ENCODE measurements at places on chromosomes 5 and 9.

DNA sequence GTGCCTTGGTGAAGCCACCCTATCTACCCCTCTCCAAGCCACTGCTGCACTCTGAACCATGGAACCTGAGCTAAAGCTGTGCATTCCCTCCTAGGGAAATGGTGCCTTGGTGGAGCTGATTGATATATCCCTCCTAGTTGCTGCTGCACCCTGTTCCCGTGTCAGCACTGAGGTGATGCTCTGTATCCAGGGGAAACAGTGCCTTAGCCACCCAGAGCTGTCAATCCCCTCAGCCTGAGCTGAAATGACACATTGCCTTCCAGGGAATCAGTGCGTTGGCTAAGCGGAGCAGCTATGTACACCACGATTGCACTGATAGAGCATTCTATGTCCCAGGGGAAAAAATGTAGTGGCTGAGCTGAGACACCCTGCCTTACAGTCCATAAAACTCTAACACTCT lies 257.0 kb downstream of the TMEM232 start:
- no peak for DNase-seq

- no peak for DNase-seq
Observed at GRCh38 chr5:10372726-10373709, 19.5 kb downstream of the MARCHF6 start.

GRCh38 chr5:148934895-148935400 lies 108.5 kb downstream of the ADRB2 start:
- DNase-seq: no peak

- DNase-seq: no peak
Observed at GRCh38 chr5:13188371-13188770, 756.1 kb downstream of the DNAH5 start.

- no peak for DNase-seq
Observed at GRCh38 chr9:108443019-108443633, 412.7 kb downstream of the ACTL7B start.

- DNase-seq: no peak
Observed at GRCh38 chr5:137001026-137001569, 498.0 kb downstream of the SPOCK1 start.

GRCh38 chr5:107435061-107435460 lies 235.7 kb downstream of the EFNA5 start:
- no peak for DNase-seq

DNA sequence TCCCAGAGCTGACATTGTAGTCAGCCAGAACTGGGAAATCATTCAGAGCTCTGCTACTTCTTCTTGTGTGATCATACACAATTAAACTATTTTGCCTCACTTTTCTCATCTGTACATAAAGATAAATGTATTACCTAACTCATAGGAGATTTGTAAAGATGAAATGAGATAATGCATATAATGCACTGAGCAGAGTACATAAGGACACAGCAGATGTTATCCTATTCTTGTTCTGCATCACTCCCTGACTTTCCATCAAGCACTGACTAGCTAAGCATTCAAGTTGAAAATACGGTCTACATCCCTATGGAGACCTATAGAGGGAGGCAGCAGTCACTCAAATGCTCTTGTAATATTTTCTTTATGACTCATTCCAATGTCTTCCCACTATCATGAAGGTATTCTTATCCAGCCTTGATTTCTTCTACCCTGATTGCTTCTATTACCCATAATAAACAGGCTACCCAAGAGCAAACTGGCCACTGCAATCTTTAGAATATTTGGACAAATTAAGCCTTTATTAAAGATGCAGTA lies 16.3 kb upstream of the PRR16 start:
- DNase-seq: no peak

GRCh38 chr9:133889584-133890301 lies 102.4 kb downstream of the VAV2 start:
- DNase-seq: no peak

GRCh38 chr5:39167141-39167971 lies 52.0 kb downstream of the FYB1 start:
- DNase-seq: no peak

DNA sequence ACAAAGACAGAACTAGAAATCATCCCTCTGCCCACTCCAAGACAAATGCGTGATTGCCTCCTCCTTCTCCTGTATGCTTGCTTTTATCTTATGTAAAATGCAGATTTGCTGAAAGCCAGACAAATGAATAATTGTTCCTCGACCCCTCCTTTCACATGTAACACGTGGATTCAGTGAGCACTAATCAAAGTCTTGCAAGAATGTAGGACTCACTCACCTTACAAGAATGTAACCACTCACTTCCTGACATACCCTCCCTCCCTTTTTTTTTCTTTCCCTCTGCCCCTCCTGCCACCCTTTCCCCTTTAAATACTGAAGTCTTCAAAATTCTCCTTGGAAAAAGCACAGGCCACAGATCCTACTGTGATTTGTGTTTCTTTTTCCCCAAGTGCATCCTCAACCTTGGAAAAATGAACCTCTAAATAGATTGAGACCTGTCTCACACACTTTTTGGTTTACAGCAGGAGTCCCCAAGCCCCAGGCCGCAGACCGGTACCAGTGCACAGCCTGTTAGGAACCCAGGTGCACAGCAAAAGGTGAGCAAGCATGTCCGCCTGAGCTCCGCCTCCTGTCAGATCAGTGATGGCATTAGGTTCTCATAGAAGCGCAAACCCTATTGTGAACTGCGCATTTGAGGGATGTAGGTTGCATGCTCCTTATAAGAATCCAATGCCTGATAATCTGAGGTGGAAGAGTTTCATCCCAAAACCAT lies 29.4 kb upstream of the HSD17B3 start:
- no peak for DNase-seq

GRCh38 chr9:77811832-77812231 lies 163.7 kb upstream of the GNA14 start:
- no peak for DNase-seq

GRCh38 chr5:66222455-66222854 lies 78.4 kb downstream of the SREK1 start:
- no peak for DNase-seq

DNA sequence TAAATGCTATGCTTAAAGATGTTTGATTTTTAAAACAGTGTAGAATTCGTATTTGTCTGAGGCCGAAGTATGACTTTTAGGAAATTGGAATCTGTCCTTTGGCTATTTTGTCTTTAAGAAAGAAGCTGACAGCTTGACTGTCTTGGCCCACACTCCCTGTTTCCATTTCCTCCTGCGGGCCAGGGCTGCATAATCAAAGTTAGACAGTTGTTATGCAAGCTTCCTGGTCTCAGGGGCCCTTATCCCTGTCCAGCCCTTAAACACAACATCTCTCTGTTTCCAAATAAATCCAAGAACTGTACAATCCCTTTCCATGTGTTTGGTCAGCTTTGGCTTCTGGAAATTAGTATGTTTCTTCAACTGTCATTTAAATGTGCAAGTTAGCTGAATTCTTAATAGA lies 54.6 kb upstream of the ECM2 start:
- no peak for DNase-seq

- no peak for DNase-seq
Observed at GRCh38 chr5:52468976-52469375, 318.7 kb upstream of the ITGA1 start.

DNA sequence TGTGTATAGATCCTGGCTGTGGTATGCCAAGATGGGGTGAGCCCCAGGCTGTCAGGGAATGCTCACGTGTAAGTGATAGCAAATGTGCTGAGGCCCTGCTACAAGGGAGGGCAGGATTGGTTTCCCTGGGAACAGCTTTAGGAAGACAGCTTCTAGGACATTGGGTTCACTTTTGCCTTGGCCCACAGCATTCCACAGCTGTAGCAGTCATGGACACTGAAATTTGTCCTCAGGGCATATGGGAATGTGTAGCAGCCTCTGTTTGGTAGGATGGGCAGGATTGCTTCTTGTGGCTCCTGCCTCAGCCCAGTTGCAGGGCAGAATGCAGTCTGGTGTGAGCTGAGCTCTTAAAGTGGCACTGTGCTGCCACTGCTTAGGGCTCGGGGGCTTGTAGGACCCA lies 1061.7 kb upstream of the WWC1 start:
- DNase-seq: no peak

GRCh38 chr5:620152-620551 lies 8.0 kb downstream of the CEP72 start:
- no peak for DNase-seq

DNA sequence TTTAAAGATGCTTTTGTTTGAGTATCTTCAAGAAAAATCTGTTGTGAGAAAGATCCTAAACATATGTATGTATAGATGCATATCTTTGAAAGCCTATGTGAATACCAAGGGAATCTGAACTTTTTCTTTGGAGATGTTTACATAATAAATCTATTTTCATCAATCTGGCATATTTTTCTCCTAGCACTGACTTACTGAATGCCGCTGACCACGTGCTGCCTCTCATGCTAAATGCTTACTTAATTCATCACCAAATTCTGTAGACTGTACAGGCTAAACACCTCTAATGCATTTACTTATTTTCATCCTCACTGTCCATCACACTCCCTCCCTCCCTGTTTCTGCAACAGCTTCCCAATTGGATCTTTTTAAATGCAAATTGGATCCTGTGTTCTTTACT lies 566.2 kb upstream of the WWC1 start:
- no peak for DNase-seq

DNA sequence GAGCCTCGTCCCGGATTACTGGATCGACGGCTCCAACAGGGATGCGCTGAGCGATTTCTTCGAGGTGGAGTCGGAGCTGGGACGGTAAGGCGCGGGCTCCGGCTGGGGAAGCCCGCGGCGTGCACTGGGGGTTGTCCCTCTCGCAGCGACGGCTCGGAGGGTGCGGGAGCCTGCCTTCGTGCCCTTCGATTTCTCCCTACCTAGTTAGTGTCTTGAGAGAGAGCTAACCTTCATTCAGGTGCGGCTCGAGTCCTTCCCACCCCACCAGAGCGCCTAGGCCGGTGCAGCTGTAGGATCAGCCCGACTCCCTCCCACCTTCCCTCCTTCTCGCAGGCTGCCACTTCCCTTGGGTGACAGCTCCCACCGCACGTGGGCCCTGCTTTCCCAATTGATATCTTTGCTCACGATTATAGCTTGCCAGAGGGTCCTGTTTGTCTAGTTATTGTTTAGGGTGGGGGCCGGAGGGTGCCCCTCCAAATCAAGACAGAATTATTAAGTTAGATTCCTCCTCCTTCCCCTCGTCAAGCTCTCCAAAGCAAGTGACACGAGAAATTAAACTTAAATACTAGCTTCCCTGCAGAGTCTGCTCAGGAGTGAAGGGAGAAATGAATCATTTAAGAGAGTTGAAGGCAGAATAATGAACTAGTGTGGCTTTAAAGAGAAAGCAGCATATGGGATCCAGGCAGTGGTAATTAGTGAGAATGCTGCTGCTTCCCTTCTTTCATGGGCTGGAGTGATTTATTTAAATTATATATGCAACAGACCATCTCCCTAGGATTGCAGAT lies 569 bp downstream of the CAMK4 start:
- DNase-seq: peak; percentile 20

DNA sequence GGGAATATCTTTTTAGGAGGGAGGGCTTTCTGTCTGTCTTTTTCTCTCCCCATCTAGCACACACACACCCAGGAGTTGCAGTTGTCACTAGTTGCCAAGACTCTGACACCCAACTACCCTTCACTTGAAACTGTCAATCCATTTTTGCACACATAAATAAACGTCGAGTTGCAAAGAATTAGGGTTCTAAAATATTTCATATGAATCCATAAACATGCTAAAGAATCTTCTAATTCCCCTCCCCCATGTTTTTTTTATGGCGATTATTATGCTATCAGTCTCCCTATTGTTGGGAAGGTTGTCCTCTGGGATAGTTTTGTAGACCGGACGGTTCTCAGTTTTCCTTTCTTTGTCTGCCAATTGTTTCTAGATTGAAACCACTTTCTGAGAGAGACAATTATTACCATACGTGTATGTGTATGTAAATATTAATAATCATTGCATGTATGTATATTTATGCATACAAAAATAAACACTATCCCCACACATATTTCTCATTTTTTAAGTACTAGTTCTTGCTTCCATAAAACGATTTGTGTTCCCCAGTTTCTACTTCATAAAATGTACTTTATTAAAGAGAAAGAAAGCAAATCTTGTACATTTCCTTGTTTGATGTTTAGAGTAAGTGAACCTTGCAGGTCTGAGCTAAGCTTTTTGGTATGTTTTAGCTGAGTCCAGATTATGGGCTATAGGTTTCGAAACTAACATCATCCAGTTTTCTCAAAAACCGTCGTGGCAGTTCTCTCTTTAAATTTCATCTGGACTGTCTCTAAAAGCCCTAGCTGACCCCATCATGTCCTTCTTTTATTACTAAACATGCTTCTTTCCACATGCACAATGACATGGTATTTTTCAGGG lies 165.0 kb upstream of the MPDZ start:
- no peak for DNase-seq

- DNase-seq: no peak
Observed at GRCh38 chr5:178224403-178224802, 8.2 kb downstream of the PHYKPL start.

DNA sequence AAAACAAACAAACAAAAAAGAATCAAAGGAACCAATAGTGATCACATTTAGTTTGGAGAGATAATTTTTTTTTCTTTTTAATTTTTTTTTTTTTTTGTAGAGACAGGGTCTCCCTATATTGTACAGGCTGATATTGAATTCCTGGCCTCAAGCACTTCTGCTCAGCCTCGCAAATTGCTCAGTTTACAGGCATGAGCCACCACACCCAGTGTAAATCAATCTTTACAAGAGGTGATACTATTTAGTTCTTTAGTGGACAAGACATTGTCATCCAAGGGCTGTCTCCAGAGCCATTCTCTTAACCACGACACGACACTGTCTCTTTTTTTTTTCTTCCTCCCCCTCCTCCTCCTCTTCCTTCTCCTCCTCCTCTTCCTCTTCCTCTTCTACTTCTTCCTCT lies 29.6 kb downstream of the ERAP2 start:
- no peak for DNase-seq

- no peak for DNase-seq
Observed at GRCh38 chr9:131180454-131180853, 55.1 kb downstream of the NUP214 start.

DNA sequence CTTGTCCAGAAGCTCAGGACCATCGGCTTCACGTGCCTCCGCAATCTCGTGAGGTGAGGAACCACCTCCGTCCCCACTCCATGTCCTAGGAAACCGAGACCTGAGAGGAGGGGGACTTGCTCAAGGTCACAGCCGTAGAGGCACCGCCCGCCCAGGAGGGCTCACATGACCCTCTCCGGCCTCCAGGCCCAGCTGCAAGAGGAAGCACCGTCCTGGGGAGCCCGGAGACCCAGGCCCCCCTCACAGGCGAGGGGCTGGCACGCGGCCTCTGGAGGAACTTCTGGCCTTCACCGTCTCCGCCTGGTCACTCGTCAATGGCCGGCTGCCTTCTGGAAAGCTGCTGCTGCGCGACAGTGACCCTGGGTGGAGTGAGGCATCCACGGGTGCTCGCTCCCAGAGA lies 24.2 kb downstream of the FAM78A start:
- no peak for DNase-seq

GRCh38 chr5:140223567-140223966 lies 48.6 kb downstream of the CYSTM1 start:
- DNase-seq: no peak

DNA sequence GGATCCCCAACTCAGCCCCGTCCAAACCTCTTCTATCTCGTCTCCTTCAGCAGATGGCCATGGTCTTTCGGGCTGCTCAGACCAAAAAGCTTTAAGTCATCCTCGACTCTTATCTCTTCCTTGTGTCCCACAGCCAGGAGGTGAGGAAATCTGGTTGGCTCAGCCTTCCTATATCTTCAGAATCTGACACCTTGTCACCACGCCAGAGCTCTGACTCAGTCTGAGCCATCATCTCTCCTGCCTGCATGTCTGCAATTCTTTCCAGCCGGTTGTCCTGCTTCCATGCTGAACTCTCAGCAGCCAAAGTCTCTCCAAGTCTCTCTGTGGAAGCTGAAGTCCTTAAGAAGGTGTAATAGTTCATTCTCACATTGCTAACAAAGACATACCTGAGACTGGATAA lies 419.3 kb upstream of the ADAMTS16 start:
- DNase-seq: no peak

GRCh38 chr9:112097712-112098688 lies 77.1 kb downstream of the SUSD1 start:
- peak; percentile 37 for DNase-seq

All from stimulated activated CD4-positive, alpha-beta T cell treated with anti-CD3 and anti-CD28 coated beads, Interleukin-1b, Interleukin-23, amount 100 ng/mL, for 1 hour (primary cell).